Posterior cingulate gyrus (tissue), 11 donors: ENCODE measurements at places on chromosomes 3 and 15.
A peak's percentile ranks its signal among the peaks of the same experiment; 100 is the strongest.

DNA sequence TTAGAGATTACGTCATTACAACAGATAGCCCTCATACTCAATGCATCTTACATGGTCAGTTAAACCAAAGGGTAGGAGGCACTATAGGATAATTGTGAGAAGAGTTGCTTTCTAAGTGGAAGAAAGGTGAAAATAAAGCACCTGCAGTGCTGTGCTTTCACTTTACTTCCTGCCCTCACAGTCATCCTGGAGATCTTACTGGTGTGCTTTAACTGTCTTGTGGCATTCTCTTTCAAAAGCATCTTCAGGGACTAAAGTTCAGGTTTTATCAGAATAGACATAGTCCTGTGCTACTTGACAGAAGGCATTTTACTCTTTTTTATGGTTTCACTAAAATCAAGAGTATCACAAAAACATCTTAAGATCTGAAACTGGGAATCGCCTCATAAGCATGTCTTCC lies 286.6 kb downstream of the ZBTB20 start:
- no peak for DNase-seq

DNA sequence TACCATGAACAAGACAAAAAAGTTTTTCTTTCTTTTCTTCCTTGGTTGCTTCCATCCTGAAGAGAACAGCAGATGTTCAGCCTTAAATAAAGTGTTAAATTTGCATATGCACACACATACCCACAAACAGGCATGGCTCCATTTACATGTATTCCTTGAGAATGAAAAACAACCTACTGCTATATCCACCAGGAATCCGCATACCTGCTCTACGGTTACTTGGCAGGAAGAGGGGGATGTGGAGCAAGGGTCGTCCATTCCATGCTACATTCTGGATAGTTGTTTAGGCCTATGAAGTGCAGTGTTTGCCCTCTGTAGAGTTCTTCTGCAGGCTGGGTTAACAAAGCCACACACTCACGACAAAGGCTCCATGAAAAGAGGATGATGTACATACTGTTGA lies 322.8 kb downstream of the KCNH8 start:
- DNase-seq: no peak

DNA sequence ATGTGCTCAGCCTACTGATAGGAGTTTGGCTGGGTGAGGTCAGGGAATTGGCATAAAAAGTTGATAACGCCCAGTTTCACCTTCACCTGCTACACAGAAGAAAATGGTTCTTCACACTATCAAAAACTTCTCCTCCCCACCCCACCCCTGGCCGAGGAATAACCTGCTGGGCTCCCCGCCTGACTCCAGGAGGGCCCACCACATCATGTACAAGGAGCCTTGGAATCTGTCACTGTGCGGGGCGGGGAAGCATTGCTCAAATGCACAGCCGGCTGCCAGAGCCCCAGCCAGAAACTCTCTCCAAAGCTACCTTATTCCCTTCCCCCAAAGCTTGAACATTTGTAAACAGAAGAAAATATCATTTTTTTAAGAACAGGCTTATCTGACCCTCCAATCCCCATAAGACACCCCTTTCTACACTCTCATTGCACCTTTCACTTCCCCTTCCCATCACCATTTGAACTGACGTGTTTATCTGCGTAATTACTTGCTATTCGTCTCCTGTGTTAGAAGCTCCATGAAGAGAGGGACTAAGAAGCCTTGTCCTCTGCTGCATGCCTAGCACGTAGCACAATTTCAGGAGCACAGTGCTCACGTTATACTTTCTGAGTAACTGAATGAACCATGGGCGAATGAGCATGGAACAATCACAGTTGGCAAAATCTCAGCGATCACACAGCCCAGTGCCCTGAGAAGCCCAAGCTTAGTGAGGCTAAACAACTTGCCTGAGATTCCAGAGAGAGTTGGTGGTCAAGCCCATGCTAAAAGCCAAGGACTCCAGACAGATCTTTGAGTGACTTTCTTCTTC lies 82.9 kb downstream of the HES1 start:
- no peak for DNase-seq

DNA sequence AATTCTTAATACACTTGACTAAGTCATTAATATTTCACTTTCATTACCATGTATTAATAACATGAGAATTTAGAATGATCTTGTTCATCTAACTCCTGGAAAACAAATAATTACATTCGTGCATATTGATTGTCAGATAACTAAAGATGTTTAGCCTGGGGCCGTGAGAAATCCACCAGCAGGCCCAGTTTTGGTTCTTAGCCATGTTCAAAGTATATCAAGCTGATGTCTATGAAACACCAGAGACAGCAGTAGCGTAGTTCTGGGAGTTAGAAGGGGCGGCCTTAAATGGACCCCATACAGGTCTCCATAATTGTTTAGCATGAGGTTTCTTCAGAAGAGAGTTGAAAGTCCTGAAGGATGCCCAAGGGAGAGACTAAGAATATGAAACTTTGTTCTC lies 103.6 kb upstream of the DPH6 start:
- no peak for DNase-seq

DNA sequence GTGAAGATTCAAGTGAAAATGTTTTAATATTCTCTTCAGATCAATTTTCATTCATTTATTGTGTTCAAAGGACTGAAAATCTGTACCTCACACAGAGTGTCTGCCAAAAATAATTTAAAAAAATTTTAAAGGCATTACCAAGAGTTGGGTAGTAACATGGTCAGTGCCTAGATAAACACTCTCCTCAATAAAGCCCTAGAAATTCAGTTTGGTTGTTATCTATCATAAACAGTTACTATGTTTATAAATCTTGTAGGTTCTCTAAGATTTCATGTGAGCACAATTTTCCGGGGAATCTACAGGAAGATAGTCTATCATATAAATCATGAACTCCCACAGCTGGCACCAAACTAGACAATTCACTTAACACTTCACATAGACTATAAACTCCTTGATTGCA lies 128.6 kb downstream of the GSK3B start:
- DNase-seq: no peak

GRCh38 chr3:30597131-30597768 lies 9.2 kb upstream of the TGFBR2 start:
- no peak for DNase-seq

DNA sequence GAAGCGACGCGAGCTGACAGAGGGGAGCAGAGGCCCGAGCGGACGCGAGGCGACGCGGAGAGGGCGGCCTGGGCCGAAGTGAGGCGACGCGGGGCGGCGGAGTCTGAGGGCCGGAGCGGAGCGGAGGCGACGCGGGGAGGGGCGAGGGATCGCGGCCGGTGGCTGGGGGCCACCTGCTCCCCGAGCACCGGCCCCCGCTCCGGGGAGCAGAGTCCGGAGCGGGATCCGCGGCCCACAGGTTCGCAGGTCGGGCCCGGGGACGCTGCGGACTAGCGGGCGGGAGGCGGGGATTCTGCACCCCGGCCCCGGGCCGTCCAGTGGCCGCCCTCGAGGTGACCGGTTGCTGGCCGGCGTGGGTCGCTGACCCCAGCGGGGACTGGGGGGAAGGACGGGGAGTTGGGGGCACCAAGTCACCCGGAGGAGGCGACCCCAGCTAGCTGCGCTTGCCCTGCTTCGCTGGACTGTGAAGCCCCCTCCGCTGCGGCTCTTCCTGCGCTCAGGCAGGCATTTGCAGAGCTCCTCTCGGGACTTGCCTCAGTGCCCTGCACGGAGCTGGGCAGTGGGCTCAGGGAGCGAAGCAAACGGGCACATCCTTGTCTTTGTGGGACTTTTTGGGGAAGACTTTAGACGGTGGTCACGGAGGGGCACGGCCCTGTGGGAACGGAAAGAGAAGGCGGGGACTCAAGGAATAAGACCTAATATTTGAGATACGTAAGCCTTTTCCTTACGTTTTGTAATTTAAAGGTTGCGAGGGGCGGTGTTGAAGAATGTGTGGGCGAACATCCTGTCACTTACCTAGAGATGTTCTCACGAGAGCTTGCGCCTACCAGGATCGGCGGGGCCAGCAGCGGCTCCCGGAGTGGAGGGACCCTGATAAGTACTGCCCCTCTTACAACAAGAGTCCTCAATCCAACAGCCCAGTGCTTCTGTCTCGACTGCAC lies 566 bp downstream of the HMCES start:
- peak; percentile 87 for DNase-seq

DNA sequence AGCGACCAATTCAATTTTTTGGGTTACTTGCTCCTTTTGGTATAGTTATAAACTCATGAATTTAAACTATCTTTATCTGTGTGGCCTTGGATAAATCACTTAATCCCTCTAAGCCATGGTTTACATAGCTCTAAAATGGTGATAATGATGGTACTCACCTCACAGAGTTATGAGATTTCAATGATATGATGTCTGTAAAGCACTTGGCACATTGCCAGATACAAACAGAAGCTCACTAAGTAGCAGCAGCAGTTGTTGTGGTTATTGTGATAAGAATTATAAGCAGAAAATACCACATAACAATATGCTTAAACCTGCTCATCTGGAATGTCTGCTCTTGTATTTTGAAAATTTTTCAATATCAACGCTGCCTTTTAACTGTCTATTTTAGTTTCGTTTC lies 185.1 kb upstream of the SNTN start:
- DNase-seq: no peak

- no peak for DNase-seq
Observed at GRCh38 chr3:52150860-52151259, 3.4 kb downstream of the POC1A start.

GRCh38 chr3:139355476-139355875 lies 11.7 kb downstream of the MRPS22 start:
- DNase-seq: no peak

GRCh38 chr3:299590-300301 lies 103.2 kb downstream of the CHL1 start:
- DNase-seq: no peak

DNA sequence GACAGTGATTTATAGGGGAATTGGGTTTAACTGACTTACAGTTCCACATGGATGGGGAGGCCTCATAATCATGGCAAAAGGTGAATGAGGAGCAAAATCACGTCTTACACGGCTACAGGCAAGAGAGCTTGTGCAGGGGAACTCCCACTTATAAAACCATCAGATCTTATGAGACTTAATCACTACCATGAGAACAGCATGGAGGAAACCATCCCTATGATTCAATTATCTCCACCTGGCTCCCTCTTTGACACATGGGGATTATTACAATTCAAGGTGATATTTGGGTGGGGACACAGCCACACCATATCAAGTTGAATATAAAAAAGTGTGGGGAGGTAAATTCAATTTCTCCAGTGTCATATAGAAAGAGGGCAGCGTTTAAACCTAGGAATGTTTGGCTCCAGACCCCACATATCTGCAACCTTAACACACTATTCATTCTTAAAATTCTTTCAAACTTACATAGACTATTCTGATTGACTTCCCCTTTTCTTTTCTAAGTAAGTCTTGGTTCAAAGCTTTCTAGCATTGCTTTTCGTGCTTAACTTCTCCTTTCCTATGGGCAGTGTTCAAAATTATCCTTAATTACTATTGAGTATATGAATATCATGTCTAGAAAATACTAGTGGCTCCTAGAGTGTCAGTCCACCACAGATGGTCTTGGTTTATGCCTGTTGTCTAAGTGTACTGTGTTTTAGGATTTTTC lies 446.7 kb upstream of the GBE1 start:
- no peak for DNase-seq

- no peak for DNase-seq
Observed at GRCh38 chr3:37731895-37732294, 129.8 kb upstream of the CTDSPL start.

DNA sequence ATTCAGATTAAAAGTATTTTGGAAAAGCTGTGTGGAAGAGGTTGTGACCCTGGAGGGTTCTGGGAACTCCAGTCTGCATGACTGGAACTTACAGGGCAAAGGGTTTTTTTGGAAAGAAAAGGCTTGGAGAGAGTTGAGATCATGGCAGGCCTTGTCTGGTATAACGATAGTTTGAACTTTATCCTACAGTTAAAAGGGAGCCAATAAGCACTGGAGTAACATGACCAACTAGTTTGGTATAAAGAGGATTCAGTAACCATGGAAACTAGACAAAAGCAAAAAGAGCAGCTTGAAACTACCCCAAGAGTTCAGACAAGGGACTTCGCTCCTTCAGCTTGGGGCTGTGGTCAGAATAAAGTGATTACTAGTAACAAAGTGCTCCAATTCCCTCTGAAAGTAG lies 151.2 kb upstream of the TMCO5A start:
- no peak for DNase-seq

GRCh38 chr15:62770752-62771151 lies 271.8 kb upstream of the TPM1 start:
- DNase-seq: no peak

DNA sequence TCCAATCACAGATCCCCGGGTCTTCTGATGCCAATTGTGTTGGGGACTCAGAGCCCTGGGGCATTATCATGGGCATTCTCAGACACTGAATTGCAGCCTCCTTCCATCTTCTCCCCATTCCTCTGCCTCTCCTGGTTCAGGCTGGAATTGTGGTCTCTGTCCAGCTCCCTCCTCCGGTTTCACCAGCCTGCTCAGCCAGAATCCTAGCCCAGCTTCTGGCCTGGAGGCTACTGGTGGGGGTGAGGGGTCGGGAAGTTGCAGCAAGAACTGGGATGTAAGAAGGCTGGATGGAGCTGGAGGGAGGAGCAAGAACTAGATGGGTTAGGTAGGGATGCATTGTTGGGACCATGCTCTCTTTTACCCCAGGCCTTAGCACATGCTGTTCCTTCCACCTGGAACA lies 53.5 kb downstream of the TLE3 start:
- no peak for DNase-seq

DNA sequence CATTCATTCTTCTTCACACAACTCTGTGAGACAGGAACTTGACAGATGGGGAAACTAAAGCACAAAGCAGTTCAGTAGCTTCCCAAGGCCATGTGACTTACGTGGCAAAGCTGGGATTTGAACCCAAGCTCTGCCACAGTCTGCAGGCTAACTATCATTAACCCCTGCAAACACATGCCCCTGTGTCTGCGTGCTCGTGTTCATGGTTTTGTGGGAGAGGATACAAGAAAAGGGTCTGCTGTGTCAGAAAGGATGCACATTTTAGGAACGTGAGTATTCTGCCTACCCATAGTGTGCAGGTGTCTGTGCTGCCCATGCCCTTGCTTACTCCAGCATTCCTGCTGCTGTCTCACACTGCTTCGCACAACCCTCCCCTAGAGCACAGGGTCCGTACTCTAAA lies 137.0 kb downstream of the CHDH start:
- no peak for DNase-seq

GRCh38 chr15:65421360-65422215 lies 1.2 kb downstream of the IGDCC4 start:
- DNase-seq: peak; percentile 88

DNA sequence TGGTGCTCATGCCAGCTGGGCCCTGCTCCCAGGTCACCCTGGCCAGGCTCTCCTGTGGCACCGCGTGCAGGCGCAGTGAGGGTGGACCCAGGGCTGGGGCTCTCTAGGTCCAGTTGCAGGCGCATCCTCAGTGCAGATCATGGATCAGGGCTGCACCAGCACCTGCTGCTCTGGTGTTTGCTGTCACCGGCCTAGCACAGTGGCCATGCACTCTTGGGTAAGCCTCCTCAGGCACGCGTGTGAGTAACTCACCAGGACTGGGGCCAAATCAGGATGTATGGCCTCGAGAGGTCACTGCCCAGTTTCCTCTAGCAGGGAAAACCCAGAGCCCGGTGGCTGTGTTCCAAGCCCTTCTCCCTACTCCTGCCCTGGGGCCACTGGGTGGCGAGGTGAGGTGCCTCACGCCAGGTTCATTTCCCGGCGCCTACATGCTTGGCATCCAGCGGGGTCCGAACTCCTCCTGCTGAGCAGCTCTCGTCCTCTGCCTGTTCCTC lies 45.5 kb upstream of the SLC41A3 start:
- DNase-seq: peak; percentile 72

GRCh38 chr3:134372396-134373270 lies 1.6 kb downstream of the AMOTL2 start:
- DNase-seq: no peak
